ENCODE measurements at places on chromosomes 6 and 20.

- DNase-seq, result no peak
Observed at GRCh38 chr6:101281266-101281665, 112.2 kb upstream of the GRIK2 start.

- DNase-seq, result no peak
Observed at GRCh38 chr20:62286493-62287064, 16.2 kb upstream of the ADRM1 start.

GRCh38 chr6:33885132-33886057 is 81.6 kb upstream of the MLN start:
- no peak for DNase-seq

- no peak for DNase-seq
Observed at GRCh38 chr6:106895703-106896040, 78.9 kb downstream of the CD24 start.

DNA sequence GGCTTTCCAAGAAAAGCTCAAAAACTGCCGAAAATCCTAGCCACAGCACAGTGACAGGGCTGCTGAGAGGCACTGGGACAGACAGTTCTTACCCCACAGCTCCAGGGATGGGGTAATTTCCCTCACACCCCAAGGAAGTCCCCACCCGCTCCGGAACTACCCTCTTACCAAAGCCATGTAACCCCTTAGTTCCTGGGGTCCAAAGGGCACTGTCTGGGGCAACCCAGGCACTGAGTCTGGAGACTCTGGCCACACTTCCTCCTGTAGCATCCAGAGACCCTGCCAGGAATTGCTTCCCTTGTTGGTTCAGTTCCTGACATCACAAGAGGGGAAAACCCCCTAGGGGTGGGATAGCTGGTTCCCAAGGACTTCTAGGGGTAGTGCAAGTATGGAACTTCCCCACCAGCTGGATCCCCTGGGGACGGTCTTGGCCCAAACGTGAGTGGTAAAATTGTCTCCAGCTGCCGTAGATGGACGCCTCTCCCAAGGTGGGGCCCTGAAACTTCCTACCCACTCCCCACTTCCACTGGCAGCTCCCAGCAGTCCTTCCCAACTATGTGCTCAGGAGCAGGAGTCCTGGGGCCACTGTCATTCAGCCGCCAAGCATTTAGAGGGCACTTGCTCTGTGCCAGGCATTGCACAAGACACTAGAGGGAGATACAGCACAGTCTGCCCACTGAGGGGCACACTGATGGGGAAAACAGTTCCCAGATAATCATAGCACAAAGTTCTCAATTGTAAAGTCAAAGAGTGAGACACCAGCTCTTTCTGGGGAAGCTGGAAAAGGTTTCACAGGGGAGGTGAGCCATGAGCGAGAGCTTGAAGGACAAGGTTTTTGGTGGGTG is 17.2 kb upstream of the HCK start:
- DNase-seq, result no peak

GRCh38 chr20:62860391-62860923 is 1.2 kb downstream of the TCFL5 start:
- DNase-seq, result no peak

DNA sequence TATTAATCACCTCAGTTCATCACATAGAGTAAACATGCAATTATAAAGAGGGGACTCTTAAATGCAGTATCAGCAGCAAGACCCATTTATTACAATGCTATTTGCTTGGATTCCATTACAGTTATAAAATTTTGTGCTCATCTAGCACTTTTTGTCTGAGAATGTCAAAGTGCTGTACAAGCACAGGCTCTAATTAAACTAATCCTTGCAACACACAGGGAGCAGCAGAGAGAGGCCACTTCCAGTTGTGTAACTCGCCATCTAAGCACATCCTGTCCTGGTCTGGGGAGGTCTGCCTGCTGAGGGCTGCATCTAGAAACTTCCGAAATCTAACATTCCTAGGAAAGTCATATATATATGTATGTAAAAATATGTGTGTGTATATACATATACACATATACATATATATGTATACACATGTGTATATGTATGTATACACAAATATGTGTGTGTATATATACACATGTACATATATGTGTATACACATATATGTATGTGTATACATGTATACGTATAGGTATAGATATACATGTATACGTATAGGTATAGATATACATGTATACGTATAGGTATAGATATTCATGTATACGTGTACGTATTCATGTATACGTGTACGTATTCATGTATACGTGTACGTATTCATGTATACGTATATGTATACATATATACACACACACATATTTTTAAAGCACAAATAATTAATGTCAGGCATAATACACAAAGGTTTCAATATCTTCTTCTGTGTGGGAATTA is 136.4 kb upstream of the JARID2 start:
- DNase-seq, result no peak

- DNase-seq, result peak; percentile 35
Observed at GRCh38 chr6:16964553-16965499, 137.0 kb upstream of the STMND1 start.

- no peak for DNase-seq
Observed at GRCh38 chr20:7790189-7790588, 150.1 kb downstream of the HAO1 start.

- DNase-seq, result no peak
Observed at GRCh38 chr6:7559196-7559595, 17.7 kb downstream of the DSP start.

DNA sequence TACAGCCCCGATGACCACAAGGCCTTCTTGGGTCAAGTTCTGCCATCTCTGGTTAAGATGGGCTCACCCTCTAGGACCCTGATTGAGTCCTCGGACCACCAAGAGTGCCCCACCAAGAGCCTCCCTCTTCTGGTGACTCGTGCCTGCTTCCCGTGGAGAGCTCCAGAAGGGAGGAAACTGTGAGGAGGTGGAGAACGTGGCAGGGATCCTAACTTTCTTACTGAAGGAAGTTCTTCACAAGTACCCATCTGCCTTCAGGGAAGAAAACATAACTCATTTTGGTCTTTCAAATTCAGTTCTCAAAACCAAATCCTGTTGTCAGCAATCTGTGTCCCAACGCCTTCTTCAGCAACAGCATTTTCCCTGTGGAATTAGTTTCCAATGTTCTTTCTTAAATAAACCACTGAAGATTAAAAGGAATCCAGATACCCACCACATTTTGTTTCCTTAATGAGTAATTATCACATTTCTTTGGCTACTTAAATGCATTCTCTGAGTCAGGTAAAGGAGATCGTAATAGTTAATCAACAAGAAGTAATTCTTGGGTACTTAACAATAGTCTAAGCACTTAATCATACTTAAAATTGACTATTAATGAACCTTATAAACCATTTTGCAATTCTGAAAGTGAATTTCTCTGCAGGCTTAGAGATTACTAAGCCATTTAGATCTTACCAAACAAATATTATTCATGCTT is 185.8 kb upstream of the SGK1 start:
- DNase-seq, result no peak

DNA sequence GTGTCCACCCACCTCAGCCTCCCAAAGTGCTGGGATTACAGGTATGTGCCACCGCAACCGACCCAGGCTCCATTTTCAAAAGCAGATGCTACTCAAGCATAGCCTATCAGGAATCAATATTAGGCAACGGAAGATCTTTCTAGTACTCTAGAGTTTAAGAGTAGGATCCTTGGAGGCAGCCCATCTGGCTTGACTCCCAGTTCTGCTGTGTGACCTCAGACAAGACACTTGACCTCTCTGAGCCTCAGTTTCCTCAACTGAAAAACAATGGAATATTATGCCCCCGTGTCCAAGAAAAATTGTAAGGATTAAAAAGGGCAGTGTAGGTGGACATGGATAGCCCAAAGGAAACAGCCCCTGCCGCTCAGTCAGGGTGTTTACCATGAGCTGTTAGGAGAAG is 14.5 kb downstream of the ADA start:
- DNase-seq, result no peak

- no peak for DNase-seq
Observed at GRCh38 chr6:158474961-158475343, 84.9 kb upstream of the TMEM181 start.

DNA sequence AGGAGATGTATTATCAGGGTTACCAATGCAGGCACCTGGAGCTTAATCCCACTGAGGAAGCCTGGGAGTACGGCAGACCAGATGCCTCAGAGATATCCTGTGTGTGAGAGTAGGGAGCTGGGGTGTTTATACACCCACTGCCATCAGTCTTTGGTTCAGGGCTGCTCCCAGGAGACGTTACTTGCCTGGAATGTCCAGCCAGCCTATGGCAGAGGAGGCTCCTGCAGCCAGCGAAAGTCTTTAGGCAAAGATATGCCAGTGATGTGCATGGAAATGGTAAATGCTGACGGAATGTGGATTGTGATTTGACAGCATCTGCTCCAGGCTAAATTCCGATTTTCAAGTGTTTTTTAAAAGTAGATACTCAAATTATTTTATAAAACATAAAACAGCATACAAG is 282.0 kb downstream of the BTBD3 start:
- DNase-seq, result no peak

- DNase-seq, result no peak
Observed at GRCh38 chr6:34237316-34237721, 646 bp downstream of the HMGA1 start.

GRCh38 chr6:100613656-100614055 is 148.9 kb upstream of the SIM1 start:
- no peak for DNase-seq

GRCh38 chr6:121453191-121453590 is 17.7 kb downstream of the GJA1 start:
- DNase-seq, result no peak

- no peak for DNase-seq
Observed at GRCh38 chr20:42609618-42610017, 580.1 kb downstream of the PTPRT start.

- DNase-seq, result no peak
Observed at GRCh38 chr20:34815636-34816035, 9.8 kb downstream of the NCOA6 start.

DNA sequence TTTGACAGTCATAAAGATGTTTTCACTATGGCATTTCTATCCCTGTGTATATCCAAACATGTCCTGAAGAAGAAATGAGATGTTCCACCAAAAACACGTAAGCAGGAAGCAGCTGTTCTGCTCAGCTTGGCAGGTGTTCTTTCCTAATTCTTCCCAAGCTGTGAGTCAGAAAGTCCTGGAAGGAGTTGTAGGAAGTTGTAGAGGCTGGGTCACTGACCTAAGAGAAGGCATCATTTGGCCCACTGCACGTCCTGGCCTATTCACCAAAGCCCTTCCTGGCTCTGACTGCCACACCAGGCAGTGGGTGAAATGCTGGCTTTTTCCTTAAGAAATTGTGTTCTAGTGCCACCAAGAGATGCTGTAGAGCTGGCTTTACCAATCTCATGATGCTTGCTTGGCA is 40.3 kb downstream of the STX11 start:
- DNase-seq, result no peak

DNA sequence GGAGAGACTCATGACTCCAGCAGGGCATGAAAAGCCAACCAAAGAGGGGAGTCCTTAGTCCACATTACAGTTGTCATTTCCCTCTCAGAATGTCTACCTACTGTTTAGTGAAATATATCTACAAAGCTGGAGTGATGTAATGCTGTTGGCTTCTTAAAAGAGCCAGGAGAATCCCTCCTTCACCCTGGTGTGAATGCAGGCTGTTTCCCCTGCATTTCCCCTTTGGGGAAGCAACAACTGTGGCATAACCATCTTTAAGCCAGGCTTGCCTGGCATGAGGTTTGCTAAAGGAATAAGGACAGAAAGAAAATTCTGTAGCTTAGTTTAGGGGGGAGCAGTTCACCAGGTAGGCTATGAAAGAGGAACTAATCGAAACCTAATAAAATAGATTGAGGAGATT is 129.5 kb downstream of the CRYBG1 start:
- DNase-seq, result no peak

GRCh38 chr6:149646599-149646998 is 1.9 kb downstream of the KATNA1 start:
- DNase-seq, result no peak

DNA sequence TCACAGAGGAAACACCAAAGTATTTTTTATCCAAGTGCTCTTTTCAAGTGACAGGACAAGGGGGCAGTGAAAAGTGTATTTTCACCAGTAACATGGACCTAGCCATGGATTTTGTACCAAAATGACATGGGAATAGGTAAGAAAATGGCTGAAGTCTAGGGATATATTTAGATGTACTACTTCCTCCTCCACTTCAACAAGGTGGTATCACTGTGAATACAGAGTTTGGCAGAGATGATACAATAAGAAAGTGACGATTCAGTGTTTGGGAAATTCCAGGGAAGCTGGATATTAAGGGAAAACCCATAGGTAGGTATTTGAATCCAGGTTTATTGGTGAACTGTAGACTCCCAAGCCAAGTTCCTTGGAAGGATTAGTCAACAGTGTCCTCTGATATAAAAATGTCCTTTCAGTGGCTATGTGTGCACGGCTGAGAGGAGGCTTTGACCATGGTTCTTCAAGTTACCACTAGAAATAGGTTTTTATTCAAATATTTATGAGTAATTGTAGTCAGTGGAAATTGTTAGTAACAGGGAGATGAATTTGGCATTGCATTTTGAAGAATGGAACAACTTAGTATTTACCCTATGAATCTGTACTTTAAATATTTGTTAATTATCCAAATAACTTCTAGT is 356.0 kb upstream of the CITED2 start:
- no peak for DNase-seq

GRCh38 chr20:53328961-53329360 is 264.7 kb downstream of the ZNF217 start:
- no peak for DNase-seq

DNA sequence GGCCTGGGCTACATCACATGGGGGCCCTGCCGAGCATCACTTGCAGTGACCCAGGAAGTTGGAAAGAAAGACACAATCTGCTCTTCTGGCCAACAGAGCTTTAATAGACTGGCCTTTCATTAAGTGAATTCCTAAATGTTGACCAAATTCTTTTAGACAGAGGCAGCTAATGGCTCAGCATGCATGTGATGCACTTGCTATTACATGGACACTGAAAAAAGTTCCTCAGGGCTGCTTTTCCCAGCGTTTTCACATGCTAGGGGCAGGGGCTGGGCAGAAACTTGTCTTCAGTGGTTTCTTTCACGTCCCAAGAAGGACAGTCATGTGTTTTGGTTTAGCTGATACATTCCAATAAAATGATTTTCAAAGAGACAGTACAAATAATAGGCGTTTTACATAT is 651.0 kb upstream of the SLC35B3 start:
- DNase-seq, result no peak

GRCh38 chr6:6785163-6785521 is 196.6 kb downstream of the LY86 start:
- no peak for DNase-seq

DNA sequence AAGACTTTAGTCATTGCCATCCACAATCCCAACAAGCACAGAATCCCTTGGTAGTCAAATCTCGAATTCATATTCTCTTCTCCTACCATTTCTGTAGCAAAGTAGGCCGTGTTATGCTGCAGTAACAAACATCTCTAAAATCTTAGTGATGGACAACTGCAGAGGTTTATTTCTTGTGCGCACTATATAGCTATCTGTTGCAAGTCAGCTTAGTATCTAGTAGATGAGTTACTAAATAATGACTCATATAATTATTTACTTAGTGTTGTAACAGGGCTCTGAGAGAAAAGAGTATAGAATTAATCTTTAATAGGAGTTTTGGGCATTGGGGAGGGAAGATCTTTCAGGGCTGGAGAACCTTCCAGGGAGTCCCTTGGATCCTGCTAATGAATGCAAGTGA is 73.3 kb downstream of the CAP2 start:
- no peak for DNase-seq

Measured in activated CD8-positive, alpha-beta memory T cell treated with anti-CD3 and anti-CD28 coated beads for 1 hour (primary cell).